Activated CD4-positive, alpha-beta T cell treated with anti-CD3 and anti-CD28 coated beads for 36 hours (primary cell): ENCODE measurements at places on chromosomes 11 and 22. TPM values are rescaled to one million over a fixed set of nuclear protein-coding genes. Genes with fewer than 3 reads are reported as not detected.

DNA sequence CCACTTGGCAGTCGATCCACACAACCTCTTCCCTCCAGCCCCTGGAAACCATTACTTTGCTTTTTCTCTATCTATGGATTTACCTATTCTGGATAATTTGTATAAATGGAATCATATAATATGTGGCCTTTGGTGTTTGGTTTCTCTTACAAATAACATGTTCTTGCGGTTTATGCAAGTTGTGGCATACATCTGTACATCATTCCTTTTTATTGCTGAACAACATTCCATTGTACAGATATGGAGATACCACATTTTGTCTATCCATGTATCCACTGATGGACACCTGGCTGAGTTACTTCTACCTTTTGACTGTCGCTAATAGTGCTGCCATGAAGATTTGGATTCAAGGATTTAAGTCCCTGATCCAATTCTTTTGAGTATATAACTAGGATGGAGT, 25.1 kb downstream of the SMCO4 start:
- no peak for DNase-seq

DNA sequence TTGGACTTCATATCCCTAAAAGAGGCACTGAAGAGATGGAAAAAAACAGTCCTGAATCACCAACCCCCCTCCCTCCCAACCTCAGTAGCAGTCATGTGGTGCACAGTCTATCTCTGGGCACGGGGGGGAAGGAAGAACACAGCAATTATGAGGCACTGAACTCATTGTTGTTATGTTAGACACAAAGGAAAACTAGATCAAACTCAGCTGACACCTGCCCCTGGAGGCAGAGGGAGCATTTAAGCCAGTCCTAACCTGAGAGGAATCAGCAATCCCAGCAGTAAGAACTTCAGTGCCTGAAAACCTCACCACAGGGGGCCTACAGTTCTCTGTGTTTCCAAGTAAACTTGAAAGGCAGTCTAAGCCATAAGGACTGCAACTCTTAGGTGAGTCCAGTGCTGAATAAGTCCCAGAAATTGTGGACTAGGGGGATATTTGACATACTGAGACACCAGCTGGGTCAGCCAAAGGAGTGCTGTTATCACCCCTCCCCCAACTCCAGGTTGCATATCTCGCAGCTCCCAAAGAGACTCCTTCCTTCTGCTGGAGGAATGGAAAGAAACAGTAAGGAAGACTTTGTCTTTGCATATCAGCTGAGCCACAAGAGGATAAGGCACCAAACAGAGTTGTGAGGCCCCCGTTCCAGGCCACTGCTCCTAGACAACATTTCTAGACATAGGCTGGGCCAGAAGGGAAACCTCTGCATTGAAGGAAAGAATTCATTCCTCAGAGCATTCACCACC, 72.5 kb downstream of the GLYATL1 start:
- DNase-seq = no peak

DNA sequence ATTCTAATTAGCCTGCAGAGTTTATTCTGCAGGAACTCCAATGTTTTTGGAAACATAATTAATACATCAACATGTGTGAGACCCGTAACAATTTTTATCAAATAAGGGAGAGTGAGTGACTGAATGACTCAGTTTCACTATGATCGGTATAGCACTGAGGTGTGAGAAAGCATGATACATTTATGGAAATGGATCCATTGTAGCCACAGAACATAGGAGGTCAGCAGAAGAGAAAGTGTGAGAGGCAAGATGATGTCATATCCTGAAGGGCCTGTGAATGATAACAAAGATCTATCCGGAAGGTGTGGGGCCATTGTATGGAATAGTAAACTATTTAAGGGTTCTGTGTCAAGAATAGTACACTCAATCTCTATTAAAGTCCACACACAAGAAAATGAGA, 1406.1 kb upstream of the TENM4 start:
- DNase-seq = no peak

DNA sequence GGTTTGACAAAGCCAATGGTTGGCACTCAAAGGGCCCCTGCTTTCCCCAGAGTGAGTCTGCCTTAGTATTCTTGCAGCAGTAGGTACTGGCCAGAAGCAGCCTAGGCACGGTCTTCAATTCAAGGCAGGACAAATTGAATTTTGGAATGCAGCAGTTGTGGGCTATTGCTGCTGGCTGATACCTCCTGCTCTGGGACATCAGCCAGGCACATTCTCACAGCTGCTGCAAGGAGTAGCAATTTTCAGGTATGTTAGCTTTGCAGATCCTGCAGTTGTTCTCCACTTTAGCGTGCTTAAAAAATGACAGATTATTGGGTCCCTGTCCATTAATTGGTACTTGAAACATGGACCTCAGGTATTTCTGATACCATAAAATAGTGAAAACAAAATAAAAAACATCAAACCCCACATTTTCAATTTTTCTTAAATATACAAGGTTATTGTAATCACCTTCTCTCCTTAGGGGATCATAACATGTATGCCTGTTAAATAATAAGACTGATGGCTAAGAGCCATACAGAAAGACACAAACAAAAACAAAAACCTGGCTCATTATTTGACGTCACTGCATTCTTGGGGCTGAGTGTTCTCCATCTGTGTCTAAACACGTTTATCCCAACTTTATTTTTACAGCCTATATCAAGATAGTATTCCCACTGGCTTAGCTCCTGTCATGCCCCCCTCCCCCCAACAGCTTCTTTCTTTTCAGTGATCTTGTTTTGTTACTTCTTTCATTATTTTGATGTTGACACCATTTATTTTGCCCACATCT, 85.1 kb upstream of the CARD18 start:
- no peak for DNase-seq

GRCh38 chr11:67082071-67082791, 25.6 kb downstream of the RHOD start:
- no peak for DNase-seq

GPR152 gene
- total RNA-seq = not detected

LRRC56 gene
- 0.98 TPM for total RNA-seq

LGALS12 gene
- total RNA-seq = not detected
